CD8-positive, alpha-beta memory T cell (primary cell): ENCODE measurements at places on chromosomes 7 and 10.

GRCh38 chr10:84265418-84265817 is 20.6 kb downstream of the RGR start:
- no peak for DNase-seq

DNA sequence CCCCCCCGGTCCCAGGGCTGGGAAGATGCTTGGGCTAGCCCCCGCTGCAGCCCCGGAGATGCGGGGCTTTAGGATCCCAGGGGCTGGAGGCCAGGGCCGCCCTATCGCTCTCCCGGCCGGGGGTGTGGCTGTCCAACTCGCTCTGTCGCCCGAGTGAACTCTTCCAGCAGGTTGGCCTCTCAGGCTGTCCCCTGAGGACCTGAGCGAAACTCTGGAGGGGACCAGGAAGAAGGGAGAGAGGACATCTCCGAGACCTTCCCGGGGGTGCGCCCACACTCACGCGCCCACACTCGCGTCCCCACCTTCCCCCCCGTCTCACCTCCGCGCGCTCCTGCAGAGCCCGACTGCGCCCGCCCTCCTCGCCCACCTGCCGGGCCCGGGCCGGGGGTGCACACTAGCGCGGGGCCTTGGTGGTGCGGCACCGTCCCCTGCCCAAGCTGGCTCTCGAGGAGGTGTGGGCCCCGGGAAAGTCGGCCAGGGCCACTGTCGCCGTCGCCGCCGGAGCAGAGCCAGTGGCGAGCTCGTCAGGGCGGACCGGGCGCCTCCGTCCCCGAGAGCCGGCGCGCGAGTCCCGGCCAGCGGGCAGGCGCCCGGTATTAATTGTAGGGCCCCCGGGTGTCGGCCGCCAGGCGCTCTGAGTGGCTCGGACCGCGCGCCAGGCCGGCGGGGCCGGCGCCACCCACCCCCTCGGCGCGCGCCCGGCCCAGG is 101.7 kb upstream of the SVIL start:
- peak; percentile 45 for DNase-seq

DNA sequence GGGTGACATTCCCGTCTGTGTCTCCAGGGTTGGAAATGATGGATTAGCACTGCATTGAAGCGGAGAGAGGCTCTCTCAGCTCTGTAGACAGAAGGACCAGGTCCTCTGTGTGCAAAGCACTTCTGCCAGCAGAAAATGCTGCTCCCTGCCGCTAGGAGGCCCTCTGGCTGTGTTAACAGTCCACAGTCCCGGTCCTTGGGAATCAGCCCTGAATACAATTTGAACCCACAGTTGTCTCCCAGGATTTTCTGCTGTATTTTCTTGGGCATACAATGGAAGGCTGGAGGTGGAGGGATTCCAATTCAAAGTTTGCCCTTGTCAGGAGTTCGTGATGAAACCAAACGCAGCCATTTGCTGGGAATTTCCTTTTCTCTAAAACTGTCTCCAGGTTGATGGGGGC is 205.2 kb downstream of the GLRX3 start:
- no peak for DNase-seq

DNA sequence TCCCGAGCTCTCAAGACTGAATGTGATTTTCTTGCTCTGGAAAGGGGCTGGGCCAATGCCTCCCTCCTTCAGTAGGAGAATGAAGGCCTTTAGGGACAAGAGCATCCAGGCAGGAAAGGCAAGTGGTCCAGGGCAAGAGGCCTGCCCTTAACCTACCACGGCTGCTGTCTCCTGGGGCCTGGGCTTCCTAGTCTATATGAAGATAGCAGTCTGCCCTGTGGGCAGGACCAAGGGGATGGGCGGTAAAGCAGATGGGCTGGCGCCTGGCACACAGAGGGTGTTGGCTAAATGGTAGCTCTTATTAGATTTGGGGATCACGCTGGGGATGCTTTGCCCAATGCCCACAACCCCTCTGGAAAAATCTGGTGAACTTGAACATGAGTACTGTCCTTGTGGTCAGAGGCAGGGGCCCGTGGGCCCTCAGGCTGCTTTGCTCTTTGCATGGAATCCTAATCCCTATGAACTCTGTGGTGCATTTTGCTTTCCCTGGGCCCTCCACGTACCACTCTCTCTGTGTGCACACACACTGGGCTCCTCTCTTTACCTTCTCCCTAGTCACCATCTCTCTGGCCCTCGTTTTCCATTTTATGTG is 20.3 kb downstream of the CHAT start:
- no peak for DNase-seq

DNA sequence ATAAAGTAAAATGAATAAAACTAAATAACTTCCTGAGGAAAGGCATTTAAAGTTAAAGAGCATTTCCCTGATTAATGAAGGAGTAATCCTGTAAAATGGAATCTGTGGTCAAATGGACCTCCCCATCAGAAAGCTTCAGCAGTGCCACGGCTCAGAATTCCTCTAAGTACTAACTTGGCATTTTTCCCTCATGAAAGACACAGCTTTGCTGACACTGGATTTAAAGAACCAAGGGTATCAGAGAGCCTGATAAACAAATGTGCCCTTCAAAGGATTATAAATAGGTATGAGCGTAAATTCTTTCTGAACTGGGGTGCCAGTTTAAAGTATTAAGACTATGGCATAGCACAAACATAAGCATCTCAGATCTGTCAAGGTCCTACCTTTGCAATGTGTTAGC is 24.2 kb upstream of the RNF148 start:
- no peak for DNase-seq

GRCh38 chr10:69572159-69573055 is 815 bp downstream of the NEUROG3 start:
- DNase-seq = no peak

GRCh38 chr7:25437308-25437707 is 209.0 kb upstream of the NPVF start:
- no peak for DNase-seq

DNA sequence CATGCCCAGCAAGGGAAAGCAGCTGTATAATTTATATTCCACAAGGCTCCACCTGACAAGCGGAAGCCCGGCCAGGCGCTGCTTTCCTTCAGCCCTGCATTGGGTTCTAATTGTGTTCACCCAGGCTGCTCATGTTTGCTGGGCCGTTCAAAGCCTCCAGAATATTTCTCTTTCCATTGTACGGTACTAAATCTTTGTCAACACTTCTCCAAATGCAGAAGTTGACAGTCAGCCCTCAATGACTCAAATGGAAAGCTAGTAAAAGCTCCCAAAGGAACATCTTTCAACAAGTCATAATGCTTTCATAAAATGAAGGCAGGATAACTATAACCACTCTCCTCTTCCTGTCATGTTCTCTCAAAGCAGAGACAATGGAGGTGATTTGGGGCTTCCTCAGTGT is 17.8 kb upstream of the CPXM2 start:
- DNase-seq = no peak

DNA sequence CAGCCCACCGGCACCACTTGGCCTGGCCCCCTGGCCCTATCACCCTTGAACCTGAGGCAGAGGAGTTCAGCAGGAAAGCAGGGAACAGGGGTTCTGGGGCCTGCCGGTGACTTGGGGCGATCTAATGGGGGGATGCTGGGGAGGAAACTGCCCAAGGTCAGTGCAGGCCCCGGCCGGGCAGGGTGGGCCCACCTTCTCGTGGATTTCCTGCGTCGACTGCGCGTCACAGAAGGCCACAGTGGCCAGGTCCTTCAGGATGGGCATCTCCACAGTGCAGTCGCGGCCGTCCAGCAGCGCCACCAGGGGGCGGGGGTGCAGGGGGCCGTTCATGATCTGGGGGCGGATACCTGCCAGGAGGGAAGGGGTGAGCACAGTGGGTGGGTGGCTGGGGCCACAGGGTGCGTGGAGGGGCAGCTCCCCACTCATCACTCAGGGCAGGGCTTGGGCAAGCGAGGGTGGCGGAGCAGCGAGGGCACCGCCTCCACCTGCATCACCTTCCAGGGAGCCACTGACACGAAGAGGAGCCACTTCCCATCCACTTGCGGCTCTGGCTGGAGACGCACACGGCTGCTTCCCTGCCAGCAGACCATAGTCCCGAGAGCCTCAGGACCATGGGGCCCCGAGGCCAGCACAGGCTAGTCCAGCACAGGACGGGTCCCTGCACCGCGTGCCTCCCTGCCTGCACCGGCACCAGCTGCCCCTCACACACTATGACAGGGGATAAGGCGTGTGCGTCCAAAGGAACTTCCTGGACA is 61.4 kb downstream of the ZRANB1 start:
- no peak for DNase-seq

DNA sequence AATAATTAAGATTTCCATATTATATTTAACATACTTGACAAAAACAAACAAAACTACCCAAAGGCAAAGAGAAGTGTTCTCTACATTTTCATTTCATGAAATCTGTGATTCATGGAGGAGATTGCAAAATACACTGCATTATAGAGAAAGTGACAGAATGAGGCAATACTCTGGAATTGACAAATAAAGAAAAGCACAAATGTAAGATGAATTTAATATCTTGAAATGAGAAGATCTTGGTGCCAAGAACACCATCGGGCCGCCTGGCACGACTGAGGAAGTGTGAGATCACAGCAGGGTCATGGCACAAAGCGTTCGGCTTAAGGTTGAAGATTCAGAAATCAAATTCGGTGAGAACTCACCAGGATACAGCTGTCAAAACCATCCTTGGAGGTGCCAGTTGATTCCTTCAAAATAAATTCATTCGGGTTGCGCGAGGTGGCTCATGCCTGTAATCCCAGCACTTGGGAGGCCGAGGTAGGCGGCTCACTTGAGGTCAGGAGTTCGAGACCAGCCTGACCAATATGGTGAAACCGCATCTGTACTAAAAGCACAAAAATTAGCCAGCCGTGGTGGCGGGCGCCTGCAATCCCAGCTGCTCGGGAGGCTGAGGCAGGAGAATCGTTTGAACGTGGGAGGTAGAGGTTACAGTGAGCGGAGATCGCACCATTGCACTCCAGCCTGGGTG is 174.0 kb upstream of the PFKP start:
- DNase-seq = no peak

DNA sequence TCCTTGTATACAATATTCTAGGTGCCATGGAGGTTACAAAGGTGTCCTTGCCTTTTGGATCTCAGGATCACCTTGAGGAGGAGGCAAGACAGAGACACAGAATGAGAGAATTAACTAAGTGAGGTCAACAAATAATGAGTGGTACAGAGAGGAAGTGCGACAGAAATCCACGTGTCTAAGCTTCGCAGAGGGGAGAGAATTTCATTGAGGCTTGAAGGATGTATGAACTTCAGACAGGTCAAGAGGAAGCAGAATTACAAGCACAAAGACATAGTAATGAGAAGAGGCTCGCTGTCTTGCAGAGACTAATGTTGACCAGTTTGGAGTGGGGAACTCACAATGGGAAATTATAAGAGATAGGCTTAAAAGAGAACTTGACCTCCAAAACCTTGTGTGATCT is 308.7 kb downstream of the FRMD4A start:
- no peak for DNase-seq

- no peak for DNase-seq
Observed at GRCh38 chr10:60943316-60944057, 498 bp downstream of the RHOBTB1 start.
